T-helper 2 cell treated with Interferon-gamma antibody and Interleukin-4, amounts not matched to agents 5 μg/mL and 100 μg/mL, for 36 hours (primary cell): ENCODE measurements at places on chromosomes 3 and 15.

DNA sequence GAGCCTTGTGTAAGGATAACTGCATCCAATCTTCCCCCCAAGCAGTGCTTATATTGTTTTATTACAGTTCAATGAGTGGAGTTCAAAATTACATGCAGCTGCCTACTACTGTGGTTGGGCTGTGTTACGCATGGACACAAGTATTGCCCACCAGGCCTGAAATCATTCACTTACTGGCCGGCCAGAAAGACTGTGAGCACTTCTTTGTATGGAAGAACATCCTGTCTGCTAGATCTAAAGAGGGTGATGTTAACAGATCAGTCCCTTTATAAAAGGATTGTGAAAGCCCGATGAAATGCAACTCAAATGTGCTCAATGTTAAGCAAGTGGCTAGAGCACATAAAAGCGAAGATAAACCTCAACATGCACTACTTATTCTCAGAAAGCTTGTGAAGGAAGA, 132.5 kb downstream of the FOXP1 start:
- peaks cover 9% of the 10 kb centered on the region for H3K36me3 ChIP-seq
- H3K4me1 ChIP-seq = peaks cover 86% of the 10 kb centered on the region
- peak overlapping the region; percentile 89 for H3K27ac ChIP-seq
- no peak for DNase-seq
- H3K27me3 ChIP-seq = no peaks in the 10 kb centered on the region

GRCh38 chr3:177257006-177257405, 59.7 kb upstream of the TBL1XR1 start:
- H3K4me3 ChIP-seq = no peak overlapping the region
- DNase-seq = no peak
- no peaks in the 10 kb centered on the region for H3K36me3 ChIP-seq
- H3K4me1 ChIP-seq = no peaks in the 10 kb centered on the region
- no peaks in the 10 kb centered on the region for H3K27me3 ChIP-seq
- no peak overlapping the region for H3K27ac ChIP-seq

- H3K4me1 ChIP-seq = no peaks in the 10 kb centered on the region
- no peaks in the 10 kb centered on the region for H3K36me3 ChIP-seq
- H3K27ac ChIP-seq = no peak overlapping the region
- no peak overlapping the region for H3K4me3 ChIP-seq
- DNase-seq = no peak
Measured at GRCh38 chr3:732326-732928, 360.4 kb upstream of the CNTN6 start.

- no peak for DNase-seq
- no peaks in the 10 kb centered on the region for H3K36me3 ChIP-seq
- no peaks in the 10 kb centered on the region for H3K4me1 ChIP-seq
- H3K4me3 ChIP-seq = no peak overlapping the region
Measured at GRCh38 chr3:5071061-5071460, 51.0 kb upstream of the ARL8B start.

DNA sequence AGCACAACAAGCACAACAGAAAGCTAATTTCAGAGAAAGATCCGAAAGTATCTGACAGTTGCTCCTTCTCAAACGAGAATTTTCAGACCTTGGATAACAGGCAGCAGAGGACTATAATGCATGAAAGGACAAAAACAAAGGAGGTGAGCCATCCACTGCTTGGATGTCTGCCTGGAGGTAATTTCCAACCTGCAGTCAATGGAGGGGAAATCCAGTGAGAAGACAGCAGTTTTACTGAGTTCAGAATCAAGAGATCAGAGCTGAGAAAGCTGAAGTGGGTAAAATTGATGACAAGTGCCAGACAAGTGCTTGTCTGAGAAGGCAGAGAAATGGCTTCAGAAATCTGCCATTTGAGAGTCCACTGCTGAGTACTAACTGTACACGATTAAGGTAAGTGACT, 22.1 kb downstream of the UBE3A start:
- H3K36me3 ChIP-seq = peaks cover 63% of the 10 kb centered on the region
- DNase-seq = no peak
- no peak overlapping the region for H3K4me3 ChIP-seq
- no peak overlapping the region for H3K27ac ChIP-seq
- H3K4me1 ChIP-seq = peaks cover 6% of the 10 kb centered on the region
